CD4-positive, alpha-beta T cell treated with Interleukin-10 for 1 hour (primary cell): ENCODE measurements at places on chromosomes 2 and 18.
A peak's percentile ranks its signal among the peaks of the same experiment; 100 is the strongest.

- DNase-seq = no peak
Measured at GRCh38 chr2:341017-341542, 53.2 kb upstream of the ALKAL2 start.

DNA sequence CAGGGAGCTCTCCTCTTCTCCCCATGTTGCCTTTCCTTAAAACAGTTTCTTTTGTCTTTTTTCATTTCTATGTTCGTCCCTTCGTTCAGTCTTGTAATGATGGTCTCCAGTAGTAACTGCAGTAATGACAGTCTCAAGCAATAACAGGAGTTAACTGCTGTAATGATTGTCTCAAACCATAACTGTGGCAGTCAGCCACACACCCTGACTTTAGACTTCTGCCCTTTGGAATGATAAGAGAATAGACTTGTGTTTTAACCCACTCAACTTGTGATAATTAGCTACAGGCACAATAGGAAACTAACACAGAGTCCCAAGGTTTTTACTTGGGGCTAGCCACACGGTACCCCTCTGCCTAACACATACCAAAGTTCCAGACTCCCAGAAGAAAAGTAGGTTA is 12.1 kb downstream of the TMEM131 start:
- no peak for DNase-seq

DNA sequence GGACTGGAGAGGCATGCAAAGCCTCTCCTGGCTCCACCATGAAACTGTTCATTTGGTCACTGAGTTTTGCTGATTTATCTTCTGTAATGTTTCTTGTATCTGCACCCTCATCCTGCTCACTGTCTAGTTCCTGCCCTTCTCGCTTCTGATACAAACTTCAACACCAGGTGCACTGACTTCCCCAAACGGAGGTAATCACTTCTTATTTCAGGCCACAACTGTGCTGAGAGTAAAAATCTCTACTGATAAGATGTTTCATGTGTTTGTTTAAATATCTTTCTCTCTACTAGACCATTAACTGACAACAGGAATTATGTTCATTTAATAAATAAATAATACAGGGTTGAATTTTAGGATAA is 10.9 kb upstream of the NT5C1B start:
- no peak for DNase-seq

GRCh38 chr18:54561706-54562267 is 29.3 kb upstream of the DYNAP start:
- DNase-seq = no peak

DNA sequence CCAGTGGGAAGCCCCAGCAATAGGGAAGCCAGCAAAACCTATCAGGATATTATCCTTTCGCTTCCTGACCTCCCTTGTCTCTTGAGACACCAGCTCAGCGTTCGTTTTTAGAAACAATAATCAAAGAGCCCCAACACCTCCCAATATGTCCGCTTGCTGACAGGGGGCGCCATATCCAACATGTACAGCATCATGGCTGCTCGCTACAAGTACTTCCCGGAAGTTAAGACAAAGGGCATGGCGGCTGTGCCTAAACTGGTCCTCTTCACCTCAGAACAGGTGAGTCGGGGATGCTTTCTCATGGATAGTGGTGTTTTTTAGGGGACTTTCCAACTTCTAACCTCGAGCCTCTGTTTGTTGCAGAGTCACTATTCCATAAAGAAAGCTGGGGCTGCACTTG is 28.7 kb downstream of the GAD1 start:
- no peak for DNase-seq

DNA sequence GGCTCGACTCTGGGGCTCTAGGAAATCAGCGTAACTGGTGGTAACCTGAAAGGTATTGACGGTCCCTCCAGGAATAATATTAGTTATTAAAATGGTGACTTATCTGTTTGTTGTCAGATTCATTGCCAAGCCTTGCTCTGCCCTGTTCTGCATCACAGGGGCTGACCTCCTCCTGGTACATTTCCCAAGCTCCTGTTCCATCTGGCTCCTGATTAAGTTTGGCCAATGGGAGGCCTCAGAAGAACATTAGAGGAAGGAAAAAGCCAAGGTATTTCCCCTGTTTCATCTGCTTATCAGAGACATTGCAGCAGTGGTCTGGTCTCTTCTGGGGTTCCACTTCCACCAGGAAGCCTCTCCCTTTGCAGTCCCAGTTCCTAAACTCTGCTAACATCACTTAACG is 527.0 kb downstream of the TNS1 start:
- DNase-seq = no peak

DNA sequence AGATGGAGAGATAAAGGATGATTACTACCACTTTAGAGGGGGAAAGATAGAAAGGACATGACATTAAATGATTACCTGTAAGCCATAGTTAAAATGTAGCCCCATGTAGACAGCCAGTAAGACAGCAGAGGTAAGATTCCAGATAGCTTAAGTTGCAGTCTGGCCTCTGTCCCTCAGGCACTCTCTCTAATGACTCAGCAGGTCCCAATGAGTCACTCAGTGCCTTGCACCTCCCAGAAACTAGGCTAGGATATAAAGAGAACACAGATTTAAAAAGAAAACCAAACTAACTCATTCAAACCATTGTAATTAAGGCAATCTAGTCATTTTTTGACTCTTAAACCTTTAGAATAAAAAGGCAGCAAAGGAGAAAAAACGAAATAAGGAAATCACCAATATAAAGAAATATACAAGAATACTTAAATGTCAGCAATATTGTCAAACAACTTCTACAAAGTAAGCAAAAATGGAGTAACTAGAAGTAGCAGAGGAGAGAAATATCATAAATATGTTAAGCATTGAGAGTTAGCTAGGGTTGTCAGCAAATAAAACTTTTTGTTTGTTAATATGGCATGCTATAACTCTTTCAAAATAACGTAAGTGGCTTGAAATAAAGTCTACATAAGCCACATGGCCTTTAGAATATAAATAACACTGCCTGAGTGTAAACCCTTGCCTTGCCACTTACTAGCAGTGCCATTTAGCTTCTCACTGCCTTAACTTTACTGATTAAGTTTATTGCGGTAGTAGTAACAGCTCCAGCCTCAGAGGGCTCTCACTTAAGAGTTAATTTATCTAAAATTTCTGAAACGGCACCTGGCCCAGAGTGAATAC is 48.5 kb downstream of the SOCS6 start:
- no peak for DNase-seq

DNA sequence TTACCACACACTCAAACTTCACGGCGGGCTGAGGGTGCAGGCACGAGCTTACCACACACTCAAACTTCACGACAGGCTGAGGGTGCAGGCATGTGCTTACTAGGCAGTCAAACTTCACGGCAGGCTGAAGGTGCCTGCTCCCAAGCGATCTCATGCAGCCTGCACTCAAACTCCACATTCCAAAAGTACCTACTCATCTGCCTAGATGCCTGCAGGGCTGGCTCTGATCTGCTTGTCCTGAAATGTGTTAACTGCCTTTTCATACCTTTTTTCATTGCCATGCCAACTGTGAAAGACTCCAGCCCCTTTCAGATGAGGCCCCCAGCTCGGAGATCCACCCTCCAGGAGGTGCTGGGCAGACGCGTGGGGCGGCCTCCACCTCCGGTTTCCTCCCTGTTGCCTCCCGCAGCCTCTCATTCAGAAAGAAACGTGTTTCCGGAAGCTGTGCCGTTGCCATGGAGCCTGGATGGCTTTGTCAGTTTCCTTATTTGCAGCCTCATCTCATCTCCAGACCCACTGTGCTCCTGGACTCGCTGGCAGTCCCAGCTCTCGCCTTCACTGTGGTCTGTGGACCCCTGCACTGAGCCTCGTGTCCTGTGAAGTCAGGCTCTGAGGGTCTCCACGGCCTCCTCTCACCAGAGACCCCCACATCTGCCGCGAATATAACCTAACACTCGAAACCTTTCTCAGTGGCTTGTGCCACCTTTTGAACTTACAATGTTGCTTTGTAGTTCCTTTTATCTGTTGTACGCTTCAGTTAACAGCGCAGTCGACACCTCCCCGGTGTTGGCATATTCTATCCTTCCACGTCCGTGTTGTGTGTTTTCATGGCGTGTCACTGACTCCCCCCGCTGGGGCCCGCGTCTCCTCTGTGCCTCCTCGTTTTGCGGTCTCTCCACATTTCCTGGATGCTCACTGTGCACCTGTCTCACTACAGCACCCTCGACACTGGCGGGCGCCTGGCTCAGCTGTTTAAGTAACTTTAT is 106.1 kb upstream of the ALKAL2 start:
- DNase-seq = peak; percentile 62

DNA sequence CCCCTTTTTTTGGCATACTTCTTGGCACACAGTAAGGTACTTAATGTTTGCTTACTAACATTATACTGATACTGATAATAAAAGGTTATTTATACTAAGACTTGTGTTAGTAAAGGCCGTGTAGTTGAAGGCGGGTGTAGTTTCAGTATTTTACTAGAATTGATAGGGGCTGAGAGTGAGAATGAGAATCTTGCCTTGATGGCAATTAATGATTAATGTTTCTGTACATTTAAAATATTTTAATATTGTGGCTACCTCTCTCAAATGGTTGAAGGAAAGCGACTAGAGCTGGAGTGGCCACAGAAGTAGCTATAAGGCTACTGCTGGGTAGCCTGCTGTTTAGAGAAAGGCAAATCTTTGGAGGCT is 29.3 kb downstream of the PELI1 start:
- no peak for DNase-seq
